ENCODE measurements at places on chromosomes 1 and 21. TPM values are rescaled to one million over a fixed set of nuclear protein-coding genes. Genes with fewer than 3 reads are reported as not detected.

OLFML2B gene
- 2.1 TPM for total RNA-seq

E2F2 gene
- 0.81 TPM for total RNA-seq

ERG gene
- total RNA-seq: 1.1 TPM

DDX20 gene
- 40.2 TPM for total RNA-seq

FCRL4 gene
- not detected for total RNA-seq

DFFB gene
- 5.3 TPM for total RNA-seq

DEPDC1 gene
- 14.7 TPM for total RNA-seq

TRIM62 gene
- 2.4 TPM for total RNA-seq

B3GALT2 gene
- total RNA-seq: 0.49 TPM

KCNJ9 gene
- not detected for total RNA-seq

RGS7 gene
- not detected for total RNA-seq

GNG5 gene
- total RNA-seq: 36.8 TPM

HPDL gene
- total RNA-seq: 1.9 TPM

UQCRH gene
- total RNA-seq: 494 TPM

C1orf116 gene
- not detected for total RNA-seq

IFI44 gene
- total RNA-seq: 5.8 TPM

DPM3 gene
- total RNA-seq: 26.9 TPM

PDZK1IP1 gene
- total RNA-seq: 4.4 TPM

TRIM58 gene
- total RNA-seq: not detected

LRIG2 gene
- total RNA-seq: 6.9 TPM

PTGER3 gene
- total RNA-seq: under 0.01 TPM

C1orf210 gene
- total RNA-seq: not detected

KCNJ15 gene
- total RNA-seq: not detected

ATP13A2 gene
- total RNA-seq: 39.9 TPM

Measured in cardiac atrium fibroblast (primary cell).